ENCODE measurements at places on chromosomes 1 and 21. TPM values are rescaled to one million over a fixed set of nuclear protein-coding genes. Genes with fewer than 3 reads are reported as not detected.

DNA sequence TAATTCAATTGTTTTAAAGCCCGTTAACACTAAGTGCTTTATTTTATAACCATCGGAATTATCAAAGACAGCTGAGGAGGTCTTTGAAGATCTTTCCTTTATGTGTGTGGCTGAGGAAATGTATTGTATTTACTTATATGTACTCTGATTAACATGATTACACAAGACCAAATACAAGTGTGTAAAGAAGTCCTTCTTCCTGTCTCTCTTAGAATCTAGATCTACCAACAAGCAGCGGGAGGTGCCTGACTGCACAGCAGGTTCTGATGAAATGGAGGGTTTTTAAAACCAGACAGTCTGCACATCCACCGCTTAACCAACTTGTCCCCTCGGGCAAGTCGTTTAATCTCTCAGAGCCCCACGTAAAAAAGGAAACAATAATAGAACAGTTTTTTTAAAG, 240.5 kb upstream of the MAP1LC3C start:
- H3K27me3 ChIP-seq = no peaks in the 10 kb centered on the region
- H3K4me1 ChIP-seq = no peaks in the 10 kb centered on the region
- H3K36me3 ChIP-seq = no peaks in the 10 kb centered on the region
- H3K4me3 ChIP-seq = no peak overlapping the region

DNA sequence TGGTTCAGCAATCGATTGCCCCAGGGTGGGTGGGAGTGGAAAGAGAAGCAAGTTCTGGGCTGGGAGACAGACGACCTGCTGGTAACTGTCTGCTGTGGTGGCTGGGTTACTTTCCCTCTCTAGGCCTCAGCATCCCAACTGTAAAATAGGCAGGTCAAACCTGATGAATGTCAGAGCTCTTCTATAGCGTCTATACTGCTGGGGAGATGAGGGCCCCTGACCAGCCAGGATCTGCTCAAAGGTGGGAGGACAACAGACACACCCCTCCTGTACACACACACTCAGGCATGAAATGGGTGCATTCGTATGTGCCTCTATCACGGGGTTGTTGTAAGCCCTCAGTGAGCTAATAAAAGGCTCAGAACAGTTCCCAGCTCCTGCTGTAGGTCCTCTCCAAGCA, 12.7 kb upstream of the EPHB2 start:
- no peaks in the 10 kb centered on the region for H3K36me3 ChIP-seq
- H3K4me3 ChIP-seq = no peak overlapping the region
- no peak for DNase-seq
- no peaks in the 10 kb centered on the region for H3K27me3 ChIP-seq
- no peaks in the 10 kb centered on the region for H3K4me1 ChIP-seq

- H3K4me1 ChIP-seq = peaks cover 18% of the 10 kb centered on the region
- peaks cover 3% of the 10 kb centered on the region for H3K36me3 ChIP-seq
- H3K27me3 ChIP-seq = no peaks in the 10 kb centered on the region
- no peak overlapping the region for H3K4me3 ChIP-seq
Observed at GRCh38 chr1:28264897-28265296, 5.6 kb downstream of the SESN2 start.

DNA sequence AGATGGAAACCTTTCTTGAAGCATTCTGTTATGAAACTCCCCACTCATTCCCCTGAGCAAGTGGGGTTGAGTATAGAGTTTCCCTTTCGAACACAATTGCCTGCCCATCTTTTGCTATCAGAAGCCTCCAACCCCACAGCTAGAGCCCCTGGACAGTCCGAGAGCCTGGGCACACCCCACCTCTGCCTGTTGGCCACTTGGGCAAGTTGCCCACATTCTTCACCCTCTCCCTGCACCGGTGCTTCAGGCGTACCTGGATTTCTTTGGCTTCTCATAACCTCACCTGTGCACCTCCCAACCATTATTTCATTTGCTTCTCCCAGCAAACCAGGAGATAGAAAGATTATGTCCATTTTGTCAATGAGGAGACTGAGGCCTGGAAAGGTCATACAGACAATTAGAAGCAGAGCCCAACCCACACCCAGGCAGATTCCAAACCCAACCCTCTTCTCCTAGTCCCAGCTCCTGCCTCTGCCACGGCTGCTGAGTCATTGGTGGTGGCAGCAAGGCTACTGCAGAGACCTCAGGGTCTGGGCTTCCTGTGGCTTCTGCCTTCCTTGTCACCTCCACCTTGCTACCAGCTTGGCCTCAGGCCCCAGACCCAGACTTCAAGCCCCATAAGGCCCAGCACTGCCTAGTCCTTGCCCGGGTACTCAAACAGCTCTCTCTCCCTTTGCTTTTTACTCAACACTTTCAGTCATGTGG, 118.7 kb upstream of the ZBTB40 start:
- no peaks in the 10 kb centered on the region for H3K27me3 ChIP-seq
- H3K27ac ChIP-seq = no peak overlapping the region
- no peaks in the 10 kb centered on the region for H3K36me3 ChIP-seq
- DNase-seq = no peak

HES4 gene
- not detected for total RNA-seq

DNA sequence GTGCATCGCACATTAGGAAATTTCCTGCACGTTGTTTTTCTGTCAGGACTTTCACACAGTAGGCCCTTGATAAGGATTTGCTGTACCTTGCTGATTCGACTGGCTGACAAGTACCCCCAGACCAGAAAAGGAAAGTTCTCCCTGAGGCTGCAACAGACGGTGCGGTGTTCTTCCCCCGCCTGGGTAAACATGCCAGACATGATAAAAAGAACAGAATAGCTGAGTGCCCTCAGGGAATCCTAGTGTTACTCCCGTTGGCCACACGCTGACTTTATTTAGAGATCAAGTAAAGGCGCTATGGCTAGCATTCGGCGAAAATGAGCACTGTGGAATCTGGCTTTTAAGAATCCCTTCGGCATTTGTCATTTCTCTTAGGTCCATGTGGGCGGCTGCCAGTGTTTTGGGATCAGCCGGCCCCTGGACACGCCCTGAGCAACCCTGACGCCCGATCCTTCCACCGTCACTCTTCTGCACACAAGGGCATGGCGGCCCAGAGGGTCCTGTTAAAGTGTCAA, 607.7 kb downstream of the KIF26B start:
- H3K4me1 ChIP-seq = no peaks in the 10 kb centered on the region
- no peak for DNase-seq
- no peak overlapping the region for H3K27ac ChIP-seq
- H3K27me3 ChIP-seq = no peaks in the 10 kb centered on the region
- H3K36me3 ChIP-seq = peaks cover 11% of the 10 kb centered on the region

DNA sequence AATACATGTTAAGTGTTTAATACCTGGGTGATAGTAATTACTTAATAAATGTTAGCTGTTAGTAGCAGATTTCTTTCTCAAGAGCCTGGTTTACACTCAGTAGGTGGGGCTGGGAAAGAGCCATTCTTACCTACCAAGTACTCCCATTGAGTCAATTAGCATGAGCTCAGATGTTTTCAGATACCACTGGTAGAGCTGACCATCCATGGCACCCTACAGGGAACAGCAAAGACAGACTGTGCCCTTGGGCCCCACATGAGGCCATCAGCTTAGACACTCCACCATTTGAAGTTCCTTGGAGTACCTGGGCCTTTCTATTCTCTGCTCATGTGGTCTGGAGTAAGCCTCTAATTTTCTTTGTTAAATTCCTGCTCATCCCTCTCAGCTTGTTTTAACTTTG, 179.3 kb downstream of the CACNA1E start:
- H3K4me3 ChIP-seq = no peak overlapping the region
- H3K36me3 ChIP-seq = no peaks in the 10 kb centered on the region
- no peak overlapping the region for H3K27ac ChIP-seq
- H3K27me3 ChIP-seq = no peaks in the 10 kb centered on the region
- no peak for DNase-seq

GRCh38 chr1:227749916-227750710, 14.9 kb downstream of the SNAP47 start:
- no peak for DNase-seq
- no peaks in the 10 kb centered on the region for H3K27me3 ChIP-seq
- H3K4me3 ChIP-seq = no peak overlapping the region
- no peak overlapping the region for H3K27ac ChIP-seq

DNA sequence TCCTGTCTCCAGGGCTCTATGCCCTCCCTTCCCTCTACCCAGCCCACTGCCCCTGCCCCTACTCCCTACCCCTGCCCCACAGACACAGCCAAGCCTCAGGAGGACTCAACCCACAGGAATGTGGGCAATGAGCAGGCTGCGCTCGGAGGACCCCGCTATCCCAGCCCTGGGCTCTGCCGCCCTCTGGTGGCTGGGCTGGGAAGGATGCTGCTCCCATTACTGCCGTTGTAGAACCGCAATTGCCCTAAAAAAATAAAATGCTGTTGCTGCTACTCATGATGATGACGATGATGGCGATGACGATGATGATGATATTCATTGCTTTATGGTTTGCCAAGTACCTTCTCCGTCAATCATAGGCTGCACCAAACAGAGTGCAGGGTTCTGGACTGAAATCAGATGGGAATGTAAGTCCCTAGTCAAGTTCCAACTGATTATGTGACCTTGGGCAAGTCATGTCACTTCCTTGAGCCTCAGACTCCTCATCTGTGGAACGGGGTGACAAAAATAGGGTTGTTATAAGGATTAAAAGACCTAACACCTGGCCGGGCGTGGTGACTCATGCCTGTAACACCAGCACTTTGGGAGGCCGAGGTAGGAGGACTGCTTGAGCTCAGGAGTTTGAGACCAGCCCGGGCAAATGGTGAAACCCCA, 24.6 kb downstream of the ARHGEF19 start:
- no peak overlapping the region for H3K27ac ChIP-seq
- H3K4me1 ChIP-seq = peaks cover 5% of the 10 kb centered on the region
- no peak overlapping the region for H3K4me3 ChIP-seq
- H3K27me3 ChIP-seq = no peaks in the 10 kb centered on the region
- peak; percentile 73 for DNase-seq

GRCh38 chr1:174160109-174160473, 771 bp downstream of the RABGAP1L start:
- peak overlapping the region; percentile 95 for H3K4me3 ChIP-seq
- DNase-seq = no peak
- H3K36me3 ChIP-seq = no peaks in the 10 kb centered on the region
- peak overlapping the region; percentile 92 for H3K27ac ChIP-seq
- H3K4me1 ChIP-seq = peaks cover 56% of the 10 kb centered on the region

Data from CD4-positive, alpha-beta memory T cell (primary cell).